Jurkat, Clone E6-1 (cell line): ENCODE measurements at places on chromosomes 2 and 18.

- no peak for DNase-seq
Observed at GRCh38 chr2:190344276-190344827, 963 bp downstream of the INPP1 start.

DNA sequence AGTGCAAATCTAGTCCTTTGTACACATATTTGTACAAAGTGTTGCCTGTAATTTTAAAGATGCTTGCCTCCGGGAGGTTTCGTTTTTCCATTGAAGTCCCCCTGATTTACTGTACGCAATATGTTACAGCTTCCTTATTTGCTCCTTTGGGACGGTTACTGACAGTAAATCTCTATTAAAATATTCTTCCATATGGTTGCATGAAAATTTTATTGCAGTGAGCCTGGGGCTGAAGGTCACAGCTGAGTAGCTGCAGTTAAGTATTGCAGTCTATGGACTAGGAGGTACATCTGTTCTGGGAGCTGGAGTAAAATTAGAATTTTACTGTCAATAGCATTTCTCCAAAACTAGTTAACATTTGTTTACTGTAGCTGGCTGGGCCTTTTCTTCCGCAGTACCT, 119.2 kb downstream of the ETAA1 start:
- no peak for DNase-seq

DNA sequence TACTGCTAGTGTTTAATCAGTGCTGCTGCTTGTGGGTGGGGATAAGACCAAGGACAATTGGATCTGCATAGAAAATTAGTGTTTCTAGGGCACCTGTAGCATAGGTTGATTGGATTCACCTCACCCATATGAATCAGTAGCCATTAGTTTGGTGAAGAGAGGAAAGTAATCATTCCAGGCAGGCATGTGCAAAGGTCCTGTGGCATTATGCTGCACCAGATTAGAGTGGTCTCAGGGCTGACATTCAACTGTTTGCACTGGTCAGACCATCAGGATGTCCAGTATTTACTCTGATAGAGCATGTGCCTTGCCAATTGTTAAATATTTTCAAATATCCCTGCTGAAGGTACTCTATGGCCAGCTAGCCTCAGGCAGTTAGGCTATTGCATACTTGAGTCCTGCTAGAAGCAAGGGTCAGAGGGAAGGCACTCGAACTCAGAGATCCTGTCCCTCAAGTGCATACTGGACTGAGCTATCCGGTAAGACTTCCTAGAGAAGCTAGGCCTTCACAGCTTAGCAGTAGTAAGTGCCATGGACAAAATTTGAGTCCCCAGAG, 64.7 kb downstream of the SKA1 start:
- DNase-seq, result no peak

DNA sequence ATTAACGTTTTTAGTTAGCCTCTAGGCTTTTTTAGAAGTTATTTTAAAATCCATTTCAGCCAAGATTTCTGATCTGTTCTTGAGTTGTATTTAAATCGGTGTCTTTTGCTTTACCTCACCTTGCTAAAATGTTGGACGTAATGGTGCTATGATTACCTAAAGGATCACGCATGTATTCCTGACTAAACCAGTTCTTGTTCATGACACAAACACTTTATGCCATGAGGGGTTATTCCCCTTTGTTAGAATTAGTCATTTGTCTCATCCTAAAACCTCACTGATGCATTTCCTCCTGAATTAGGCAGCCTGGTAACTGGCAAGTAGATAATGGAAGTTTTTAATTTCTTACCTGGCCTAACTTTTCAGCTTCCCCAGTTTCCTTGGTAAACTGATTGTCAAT, 185.4 kb upstream of the TANK start:
- no peak for DNase-seq

DNA sequence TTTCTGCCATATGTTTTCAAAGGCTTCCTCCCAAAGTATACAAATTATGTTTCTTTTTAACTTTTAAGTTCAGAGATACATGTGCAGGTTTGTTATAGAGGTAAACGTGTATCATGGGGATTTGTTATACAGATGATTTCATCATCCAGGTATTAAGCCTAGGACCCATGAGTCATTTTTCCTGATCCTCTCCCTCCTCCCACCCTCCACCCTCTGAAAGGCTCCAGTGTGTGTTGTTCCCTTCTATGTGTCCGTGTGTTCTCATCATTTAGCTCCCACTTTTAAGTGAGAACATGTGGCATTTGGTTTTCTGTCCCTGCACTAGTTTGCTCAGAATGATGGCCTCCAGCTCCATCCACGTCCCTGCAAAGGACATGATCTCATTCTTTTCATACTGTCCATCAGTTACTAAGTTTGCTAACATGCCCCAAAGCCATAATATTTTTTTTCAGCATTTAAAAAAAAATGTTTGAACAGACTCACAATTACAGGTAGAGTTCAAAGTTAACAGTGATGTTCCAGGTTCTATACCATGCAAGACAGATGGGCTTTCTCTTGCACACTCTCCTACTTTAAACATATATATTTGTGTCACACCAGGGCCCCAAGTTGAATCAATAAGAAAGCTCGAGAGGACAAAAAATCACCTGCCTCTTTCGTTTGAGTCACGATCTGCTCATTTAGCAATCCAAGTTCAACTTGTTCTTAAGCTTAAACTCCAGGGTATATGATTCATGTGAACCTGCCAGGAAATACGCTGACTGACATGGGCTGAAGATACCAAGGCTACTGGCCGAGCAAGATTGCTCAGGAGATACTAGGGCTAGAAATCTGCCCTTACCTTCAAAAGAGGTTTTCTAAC, 77.6 kb downstream of the AP1S3 start:
- no peak for DNase-seq

DNA sequence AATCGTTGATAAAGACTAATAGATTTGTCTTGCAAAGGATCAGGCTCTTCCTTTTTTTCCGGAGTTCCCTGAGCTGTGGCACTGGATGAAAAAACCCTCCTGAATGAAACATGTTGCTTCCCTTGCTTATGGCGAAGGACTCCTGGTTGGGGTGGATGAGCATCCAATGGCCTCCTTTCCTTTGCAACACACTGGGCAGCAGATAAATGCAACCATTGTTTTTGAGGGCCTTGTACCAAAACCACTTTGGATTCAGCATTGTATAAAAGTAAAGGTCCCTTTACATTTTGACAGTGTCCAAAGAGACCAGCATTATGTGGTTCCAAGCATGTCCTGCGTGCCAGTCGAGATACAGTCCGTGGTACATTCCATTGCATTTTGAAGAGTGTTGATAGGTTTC, 44.7 kb downstream of the FAM210A start:
- no peak for DNase-seq

GRCh38 chr2:181752301-181752700, 72.0 kb upstream of the NEUROD1 start:
- DNase-seq, result no peak

DNA sequence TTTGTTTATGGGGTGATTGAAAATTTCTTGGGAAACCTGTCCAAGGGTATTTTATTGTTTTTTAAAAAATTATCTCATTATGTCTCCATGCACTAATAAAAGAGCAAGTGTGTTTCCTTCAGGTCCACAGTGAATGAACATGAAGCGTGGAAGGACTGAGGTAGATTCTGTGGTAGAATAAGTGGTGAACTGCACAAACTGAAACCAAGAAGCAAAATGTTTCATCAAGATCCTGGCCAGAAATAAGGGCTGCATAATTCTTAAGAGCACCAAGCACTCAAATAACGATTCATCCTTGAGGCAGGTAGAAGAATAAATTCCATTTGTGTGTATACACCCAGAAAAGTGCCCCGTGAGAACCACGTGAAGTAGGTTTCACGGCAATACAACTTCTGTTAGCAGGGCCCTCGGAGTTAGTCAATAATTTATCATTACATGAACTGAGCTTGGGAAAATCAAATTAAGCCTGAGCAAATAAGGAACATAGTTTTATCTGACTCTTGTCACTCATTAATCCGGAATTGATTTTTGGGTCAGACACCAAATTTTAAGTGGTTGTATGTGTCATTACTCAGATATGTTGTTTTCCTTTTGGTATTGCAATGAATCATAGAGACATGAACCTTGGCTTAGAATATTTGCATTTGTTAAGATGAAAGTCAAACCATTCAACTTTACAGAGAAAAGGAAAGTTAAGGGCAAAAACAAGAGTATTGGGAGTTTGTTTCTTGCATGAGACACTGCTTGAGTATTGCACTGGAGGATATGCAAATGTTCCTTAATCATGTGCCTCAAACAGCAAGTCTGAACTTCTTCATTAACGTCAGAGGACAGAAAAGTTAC, 472.6 kb upstream of the NETO1 start:
- DNase-seq, result no peak

DNA sequence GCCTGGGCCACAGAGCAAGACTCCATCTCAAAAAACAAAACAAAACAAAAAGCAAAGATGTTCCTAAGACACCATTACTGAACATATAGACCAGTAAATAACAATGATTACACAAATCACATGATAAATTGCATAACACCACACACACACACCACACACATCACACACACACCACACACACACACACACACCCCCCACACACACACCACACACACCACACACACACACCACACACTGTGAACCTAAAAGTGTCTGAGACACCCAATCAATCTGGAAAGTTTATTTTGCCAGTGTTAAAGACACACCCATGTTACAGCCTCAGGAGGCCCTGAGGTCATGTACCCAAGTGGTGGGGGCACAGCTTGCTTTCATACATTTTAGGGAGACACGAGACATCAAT, 62.6 kb upstream of the ASAP2 start:
- DNase-seq, result no peak

GRCh38 chr2:174682007-174682577, 82.2 kb downstream of the CHRNA1 start:
- no peak for DNase-seq

DNA sequence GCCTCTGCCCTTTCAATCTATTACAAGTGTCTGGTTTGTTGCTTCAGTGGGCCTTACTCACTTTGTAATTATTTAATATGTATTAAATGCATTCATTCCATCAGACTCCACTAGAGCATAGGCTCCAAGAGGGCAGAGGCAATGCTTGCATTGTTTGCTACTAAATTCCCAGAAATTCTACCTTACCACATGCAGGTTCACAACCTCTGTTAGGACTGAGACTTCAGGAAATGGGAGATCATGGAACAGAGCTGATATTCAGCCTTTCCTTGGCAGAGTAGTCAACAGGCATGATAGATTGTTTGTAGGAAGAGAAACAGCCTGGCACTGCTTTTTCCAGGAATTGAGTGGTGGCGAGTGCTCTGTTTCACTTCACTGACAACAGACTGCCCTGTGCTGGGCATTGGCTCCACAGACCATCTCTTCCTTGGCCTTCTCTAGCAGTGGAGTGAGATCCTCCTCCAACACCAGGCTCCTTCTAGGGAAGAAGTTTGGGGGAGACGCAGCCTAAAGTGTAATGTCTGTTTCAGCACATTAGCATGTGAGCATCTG, 6.2 kb upstream of the MATN3 start:
- DNase-seq, result no peak

GRCh38 chr2:142863485-142863961, 13.9 kb upstream of the KYNU start:
- DNase-seq, result no peak

DNA sequence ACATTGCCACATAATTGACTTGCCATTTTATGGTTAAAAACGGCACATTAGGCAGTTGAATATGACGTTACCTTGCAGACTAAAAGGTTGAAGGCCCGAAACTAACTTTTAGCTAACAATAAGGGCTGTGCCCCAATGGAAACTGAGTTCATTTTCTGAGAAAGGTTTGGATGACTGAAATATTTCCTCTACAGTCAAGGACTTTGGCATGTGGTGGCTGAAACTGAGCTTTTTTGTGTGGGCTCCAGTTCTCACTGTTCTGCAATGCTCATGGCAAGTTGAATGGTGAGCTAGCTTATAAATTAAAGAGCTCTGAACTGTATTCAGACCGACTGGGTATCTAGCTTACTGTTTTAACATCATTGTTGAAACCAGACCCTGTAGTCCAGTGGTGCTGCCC, 23.8 kb upstream of the TXNDC2 start:
- no peak for DNase-seq

- DNase-seq, result no peak
Observed at GRCh38 chr2:154443919-154444318, 254.6 kb upstream of the KCNJ3 start.

DNA sequence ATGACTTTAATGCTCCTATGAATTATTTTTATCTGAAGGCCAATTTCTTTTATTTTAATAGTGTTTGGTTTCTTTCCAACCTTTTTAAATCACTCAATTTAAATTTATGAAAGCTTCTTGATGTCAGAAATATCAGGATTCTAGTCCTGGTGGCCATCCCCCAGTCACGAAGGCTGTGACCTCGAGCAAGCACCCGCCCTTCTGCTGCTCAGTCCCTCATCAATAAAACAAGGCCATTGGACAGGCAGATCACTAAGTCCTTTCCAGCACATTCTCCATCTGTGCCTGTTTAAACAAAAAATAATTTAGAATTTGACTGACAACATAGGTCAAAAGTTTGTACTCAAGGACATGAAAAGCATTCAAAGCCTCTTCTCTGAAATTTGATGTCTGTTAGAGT, 483.6 kb upstream of the VRK2 start:
- no peak for DNase-seq

GRCh38 chr2:113083296-113083695, 15.5 kb downstream of the IL1F10 start:
- no peak for DNase-seq

DNA sequence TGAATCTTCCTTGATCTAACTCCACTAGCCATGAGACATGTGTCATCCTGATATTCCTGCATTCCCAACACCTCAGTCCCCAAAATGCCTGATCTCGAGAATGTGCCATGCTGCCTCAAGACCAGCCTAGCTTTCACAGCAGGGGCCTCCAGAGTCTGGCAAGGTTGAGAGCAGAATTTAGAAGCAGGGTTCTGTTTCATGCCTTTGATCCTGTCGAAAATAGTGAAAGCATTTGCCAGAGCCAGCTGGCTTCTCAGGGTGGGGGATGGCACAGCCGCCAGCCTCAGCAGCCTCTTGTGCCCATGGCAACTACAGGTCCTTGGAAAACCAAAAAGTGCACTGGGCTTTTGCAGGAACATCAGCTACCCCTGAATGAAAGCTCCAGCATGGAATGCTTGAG, 143.5 kb downstream of the RTN4 start:
- no peak for DNase-seq

GRCh38 chr2:52918551-52918950, 849.1 kb upstream of the CHAC2 start:
- no peak for DNase-seq

DNA sequence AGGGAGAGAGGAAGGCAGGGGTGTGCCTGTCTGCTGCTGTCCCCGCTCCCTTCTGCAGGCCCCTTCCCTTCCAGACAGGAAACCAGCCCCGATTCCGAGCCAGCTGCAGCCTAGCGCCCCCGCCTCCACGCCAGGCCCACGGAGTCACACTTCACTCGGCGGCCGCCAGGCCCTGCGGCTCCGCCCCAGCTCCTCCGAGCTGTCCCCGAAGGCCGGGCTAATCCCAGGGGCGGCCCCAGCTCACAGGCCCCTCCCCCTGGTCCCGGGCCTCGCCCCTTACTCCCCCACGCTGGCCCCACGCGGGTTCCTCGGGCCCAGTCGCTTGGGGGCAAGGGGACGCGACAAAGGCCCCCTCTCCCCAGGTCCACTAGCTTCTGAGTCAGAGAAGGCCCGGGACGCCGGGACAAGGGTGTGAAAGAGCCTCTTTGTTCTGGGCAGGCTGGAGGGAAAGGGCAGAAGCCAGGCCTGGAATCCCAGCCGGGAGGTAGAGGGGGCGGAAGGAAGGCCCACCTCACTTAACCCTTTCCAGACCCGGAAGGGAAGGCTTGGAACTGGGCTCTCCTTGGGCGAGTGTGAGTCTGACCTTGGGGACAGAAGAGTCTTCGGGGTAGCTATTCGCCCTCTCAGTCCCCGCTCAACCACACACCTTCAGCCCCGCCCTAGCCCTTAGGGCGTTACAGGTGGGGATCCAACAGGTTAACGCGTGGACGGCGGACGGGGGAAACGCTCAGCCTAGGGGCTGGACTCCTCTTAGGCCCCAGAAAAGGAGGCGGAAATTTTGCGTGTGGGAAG, 1.2 kb downstream of the RTKN start:
- no peak for DNase-seq
